IPS DF 19.7 (cell line): ENCODE measurements at places on chromosomes 6 and 20.

DNA sequence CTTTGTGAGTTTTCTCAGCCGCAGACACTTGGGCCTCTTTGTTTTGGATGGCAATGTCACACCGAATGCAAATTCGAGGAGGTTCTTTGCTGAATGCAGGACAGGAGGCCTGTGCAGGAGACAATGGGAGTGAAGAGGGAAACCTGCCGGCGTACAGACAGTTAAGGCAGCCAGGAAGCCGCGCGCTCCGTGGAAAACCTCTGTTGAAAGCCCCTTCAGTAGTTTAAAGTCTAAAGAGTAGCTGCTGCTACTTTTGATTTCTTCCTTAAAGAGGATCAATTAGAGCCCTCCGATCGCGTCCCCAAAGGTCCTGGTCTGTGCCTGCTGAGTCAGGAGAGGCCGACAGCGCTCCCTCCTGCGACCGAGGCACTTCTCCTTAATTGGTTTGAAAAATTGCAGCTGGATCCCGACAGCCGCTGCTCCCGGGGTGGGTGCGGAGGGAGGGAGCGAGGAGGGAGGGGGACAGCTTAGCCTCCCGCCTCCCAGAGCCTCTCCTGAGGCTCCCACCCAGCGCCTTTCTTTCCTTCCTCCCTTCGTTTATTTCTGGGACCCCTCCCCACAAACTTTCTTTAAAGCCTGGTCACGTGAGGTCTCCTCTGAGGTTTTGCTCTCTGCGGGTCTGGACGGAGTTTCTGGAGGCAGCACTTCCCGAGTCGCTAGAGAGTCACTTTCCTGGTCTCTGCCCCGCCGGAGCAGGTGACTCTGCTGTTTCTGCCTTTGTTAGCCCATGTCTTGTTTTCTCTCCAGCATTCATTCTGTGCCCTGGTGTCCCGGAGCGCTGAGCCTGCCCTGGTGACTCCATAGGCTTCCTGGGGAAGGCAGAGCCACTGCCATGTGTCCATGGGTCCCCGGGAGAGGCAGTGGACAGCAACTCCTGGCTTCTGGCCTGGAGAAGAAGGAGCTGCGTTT lies 22.3 kb upstream of the RPP40 start:
- no peak for DNase-seq

- DNase-seq: no peak
Measured at GRCh38 chr6:13550656-13551055, 23.7 kb upstream of the SIRT5 start.

DNA sequence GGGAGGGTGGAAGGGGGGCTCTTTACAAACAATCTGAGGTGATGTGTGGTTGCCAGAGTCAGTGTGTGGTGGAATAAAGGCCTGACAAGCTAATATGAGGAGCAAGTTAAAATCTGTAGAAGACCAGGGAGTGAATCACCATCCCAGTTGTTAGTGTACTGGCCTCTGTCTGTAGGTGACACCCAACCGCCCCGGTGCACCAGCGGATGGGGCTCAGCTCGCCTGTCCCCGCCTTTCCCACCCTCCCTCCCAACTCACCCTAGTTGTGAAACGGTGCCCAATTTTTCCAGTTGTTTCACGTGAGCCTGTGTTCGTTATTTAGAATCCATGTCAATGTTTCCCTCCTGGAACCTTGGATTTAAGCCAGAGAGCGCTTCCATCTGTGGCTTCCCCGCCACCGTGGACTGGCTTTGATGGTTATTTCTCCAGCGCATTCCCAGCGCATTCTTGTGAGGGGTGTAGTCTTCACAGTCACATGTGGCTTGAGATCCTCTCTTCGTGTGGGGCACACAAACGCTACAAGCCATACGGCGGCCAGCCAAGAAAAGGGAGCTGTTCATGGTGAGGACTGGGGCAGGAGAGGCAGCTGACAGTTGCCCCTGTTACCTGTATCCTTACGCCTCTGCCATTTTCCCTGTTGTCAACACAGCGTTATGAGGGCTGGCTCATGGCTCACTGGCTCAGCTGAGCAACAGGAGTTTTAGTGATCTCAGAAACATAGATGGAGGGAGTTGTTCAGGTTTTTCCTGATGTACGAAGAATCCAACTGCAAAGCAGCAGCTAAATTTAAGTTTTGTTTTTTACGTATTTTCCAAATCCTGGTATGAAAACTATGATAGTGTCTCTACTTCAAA lies 137.6 kb downstream of the ZDHHC14 start:
- no peak for DNase-seq

- DNase-seq: no peak
Measured at GRCh38 chr6:41058783-41059181, 5.8 kb downstream of the APOBEC2 start.

- no peak for DNase-seq
Measured at GRCh38 chr6:92050216-92050615, 1369.1 kb downstream of the EPHA7 start.

- DNase-seq: no peak
Measured at GRCh38 chr6:149846321-149846720, 17.8 kb downstream of the LRP11 start.
